Esophagus mucosa (tissue), 1 donor: ENCODE measurements at places on chromosomes 2 and 18. TPM values are rescaled to one million over a fixed set of nuclear protein-coding genes. Genes with fewer than 3 reads are reported as not detected.

- no peak for ATAC-seq
Measured at GRCh38 chr2:12109363-12110017, 363.1 kb downstream of the LPIN1 start.

Gene TXNDC2
- not detected for total RNA-seq

DNA sequence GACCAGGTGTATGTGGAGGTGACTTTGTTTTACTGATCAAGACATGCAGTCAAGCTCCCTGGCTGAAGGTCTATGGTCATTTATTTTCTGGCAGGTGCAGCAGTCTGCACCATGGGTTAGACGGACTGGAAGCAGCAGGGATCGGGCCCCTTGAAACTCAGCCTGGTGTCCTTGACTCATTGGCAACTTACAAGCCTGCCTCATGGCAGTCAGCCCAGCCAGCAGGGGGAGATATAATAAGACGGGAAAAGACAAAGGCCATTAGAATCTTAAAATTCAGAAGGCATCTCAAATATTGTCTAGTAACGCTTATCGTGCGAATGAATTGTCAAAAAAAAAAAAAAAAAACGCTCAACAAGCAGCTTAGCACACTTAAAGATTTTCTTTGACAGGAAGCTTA lies 308.2 kb downstream of the EN1 start:
- no peak for ATAC-seq

Gene FBXO48
- 1.00 TPM for total RNA-seq

DNA sequence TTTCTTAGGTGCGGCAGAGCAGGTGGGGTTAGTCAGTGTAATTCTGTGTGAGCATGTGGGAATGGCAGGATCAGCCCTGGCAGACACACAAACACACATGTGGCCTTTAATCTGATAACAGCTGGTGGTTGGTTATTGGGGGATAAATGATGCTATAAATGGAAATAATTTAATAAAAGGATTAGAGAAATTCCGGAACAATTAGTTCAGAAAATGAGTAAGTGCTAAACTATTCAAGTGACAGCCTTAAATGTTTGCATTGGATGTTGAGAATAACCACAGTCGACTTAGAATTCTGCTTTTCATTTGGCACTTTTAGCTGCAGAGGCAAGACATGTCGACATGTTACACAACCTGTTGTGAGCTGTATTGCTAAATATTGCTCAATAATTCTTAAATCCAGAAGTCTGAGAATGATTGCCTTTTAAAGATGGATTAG lies 7.2 kb downstream of the SMYD1 start:
- peak; percentile 57 for ATAC-seq

Gene SERPINB7
- total RNA-seq: 1.4 TPM

DNA sequence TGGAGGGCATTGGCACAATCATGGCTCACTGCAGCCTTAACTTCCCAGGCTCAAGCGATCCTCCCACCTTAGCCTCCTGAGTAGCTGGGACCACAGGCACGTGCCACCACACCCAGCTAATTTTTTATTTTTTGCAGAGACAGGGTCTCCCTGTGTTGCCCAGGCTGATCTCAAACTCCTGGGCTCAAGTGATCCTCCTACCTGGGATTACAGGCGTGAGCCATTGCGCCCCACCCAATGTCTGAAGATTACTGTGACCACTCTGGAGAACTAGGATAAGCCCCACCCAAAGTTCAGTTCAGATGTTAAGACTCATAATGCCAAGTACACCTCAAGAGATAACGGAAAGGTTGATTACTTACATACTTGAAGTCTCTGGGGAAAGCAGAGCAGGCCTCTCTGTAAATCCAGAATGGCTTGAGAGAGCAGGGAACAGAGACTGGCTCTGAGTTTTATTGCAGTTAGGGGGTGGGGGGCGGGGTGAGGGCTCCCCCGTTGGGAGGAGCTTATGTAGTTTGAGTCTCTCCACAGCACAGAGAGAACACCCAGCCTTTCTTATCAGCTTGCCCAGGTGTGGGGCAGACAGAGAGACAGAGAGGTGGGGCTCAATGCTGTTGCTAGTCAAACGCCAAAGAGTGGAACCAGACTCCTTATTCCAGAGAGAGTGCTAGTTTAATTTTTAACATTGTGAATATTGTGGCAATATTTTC lies 26.5 kb upstream of the ERICH2 start:
- ATAC-seq: no peak

GRCh38 chr2:55163941-55164390 lies 68.1 kb downstream of the CLHC1 start:
- ATAC-seq: no peak

DNA sequence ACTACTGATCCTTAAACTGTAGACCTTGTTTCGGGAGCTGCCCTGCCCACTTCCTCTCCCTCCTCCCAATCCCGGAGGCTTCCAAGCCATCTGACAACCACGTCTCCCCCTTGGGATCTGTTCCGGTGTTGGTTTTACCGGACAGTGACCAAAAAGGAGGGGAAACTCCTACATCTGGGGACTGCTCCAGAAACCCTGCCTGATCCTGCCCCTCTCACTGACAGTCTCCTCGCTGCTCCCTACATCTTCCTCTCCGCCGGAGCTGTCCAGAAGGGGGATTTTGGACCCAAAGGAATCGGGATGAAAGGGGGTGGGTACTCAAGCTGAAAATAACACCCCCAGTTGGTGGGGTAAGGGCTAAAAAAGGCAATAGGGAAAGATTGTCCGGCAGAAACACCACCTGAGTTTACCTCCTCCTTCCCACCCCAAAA lies 1.5 kb downstream of the INO80D start:
- peak; percentile 21 for ATAC-seq

Gene FAM228A
- not detected for total RNA-seq

Gene SF3B1
- total RNA-seq: 113 TPM
